Substantia nigra (tissue), 51 donors: ENCODE measurements at places on chromosomes 7 and 10.

GRCh38 chr7:21965291-21965690 lies 19.6 kb upstream of the CDCA7L start:
- no peak for DNase-seq

GRCh38 chr7:104963378-104963990 lies 50.5 kb upstream of the KMT2E start:
- DNase-seq = no peak

DNA sequence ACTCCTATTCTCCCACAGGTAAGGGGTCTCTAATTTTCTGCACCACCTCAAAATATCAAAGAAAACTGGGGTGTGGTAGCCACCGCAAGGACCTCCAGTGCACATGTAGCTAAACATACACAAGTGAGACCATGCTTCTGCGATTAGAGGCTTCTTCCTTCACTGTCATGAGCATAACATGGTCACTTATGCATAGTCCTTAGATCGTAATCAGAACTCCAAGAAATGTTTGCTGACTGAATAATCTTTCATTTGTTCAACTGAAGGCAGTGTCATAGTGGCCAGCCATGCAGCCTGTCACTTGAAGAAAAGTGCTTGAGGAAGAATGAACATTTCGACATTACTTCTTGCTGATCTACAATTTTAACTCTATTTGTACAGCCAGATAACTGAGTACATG lies 14.6 kb downstream of the TWIST1 start:
- no peak for DNase-seq

DNA sequence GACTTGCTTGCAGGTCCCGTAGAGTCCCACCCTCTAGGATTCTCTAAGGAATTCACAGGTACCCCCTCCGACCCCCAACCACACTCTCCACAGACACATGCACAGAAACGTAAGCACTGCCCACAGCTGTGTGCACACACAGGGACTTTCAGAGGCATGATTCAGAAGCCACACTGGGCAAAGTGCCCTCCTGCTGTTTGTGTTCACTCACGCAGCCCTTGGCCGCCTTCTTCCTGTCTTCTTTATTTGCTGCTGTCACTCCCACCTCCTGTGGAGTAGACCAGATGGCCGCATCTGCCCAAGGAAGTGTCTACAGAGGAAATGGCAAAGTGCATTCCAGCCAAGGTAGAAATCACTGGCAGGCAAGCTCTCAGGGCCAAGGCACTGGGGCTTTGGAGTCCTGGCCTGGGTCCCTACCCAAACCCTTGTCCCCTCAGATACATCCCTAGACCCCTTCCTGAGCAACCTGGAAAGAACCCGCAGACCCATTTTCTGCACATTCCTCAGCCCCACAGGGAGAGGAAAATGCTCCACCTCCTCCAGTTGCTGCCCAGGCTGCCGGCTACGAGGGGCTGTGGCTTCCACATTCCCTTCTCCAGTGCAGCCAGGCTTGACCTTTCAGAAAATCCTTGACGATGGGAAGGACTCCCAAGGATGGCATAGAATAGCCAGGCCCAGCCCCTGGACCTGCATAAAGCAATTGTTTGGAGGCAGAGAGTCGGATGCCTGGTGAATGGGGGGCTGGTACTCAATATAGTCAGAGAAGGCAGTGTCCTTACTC lies 21.6 kb upstream of the GIMAP8 start:
- DNase-seq = no peak

- no peak for DNase-seq
Observed at GRCh38 chr10:15879663-15880062, 19.4 kb upstream of the MINDY3 start.

- no peak for DNase-seq
Observed at GRCh38 chr10:74179111-74179710, 28.2 kb downstream of the ADK start.

- DNase-seq = no peak
Observed at GRCh38 chr10:69360485-69361302, 56.0 kb downstream of the TACR2 start.

GRCh38 chr10:34815185-34816084 lies at the start of gene PARD3:
Gene PARD3, minus strand, starts transcription at chr10:34815296. Its CDS starts 301 bp downstream, at chr10:34814995.
- no peak for DNase-seq

DNA sequence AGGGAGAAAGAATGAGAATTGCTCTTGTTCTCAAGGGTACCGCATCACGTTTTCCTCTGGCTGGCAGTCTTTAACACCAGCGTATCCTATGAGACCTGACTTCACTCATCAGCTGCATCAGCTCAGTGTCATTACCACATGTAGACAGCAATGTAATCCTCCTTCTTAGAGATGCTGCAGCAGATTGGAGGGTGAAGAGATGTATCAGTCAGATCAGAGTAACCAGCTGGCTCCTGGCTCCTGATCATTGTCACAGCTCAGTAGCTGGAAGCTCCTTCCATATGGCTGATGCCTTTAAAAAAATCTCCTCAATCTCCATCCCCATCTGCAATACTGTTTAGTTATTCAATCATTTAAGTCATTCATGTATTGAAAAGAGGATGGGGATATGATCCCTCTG lies 39.7 kb upstream of the EPHB6 start:
- no peak for DNase-seq

DNA sequence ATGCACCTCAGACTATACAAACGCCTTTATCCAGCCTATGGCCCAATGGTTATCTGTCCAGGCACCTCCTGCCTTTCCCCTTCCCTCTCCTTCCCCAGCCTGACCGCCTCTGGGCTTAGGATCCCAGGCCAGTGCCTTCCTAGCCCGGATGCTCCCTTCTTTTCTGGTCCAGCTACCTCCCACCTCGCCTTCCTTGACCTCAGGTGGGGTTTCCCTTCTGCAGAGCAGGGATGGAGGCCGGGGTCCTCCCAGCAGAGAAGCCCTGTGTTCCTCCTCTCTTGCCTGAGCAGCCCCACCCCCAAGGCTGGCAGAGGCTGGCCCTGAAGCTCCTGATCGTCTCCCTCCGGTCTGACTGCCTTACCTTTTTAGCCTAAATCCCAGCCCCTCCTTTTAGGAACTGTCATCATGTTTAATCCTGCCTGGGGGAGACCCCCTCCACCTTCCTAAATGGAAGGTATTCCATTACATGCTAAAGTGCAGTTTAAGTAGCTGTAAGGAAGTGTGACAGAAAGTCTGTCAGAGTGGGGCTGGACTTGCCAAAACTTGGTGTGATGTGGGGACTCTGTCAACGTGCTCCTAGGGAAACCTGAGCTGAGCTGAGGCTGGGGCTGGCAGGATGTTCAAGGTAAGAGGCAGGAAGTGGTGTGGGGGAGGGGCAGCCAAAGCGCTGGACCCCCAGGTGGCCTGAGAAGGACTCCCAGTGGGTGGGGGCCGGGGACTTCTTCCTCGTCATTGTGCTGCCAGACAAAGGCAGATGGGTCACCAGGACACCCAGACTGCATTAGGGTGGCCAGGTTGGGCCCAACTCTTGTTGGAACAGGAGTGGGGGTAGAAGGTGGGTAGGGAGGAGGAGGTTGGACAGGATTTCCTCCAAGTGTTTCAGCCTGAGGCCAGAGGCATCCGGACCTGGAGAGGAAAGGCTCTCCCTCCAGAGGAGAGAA lies 39.5 kb downstream of the LBX1 start:
- DNase-seq = no peak

DNA sequence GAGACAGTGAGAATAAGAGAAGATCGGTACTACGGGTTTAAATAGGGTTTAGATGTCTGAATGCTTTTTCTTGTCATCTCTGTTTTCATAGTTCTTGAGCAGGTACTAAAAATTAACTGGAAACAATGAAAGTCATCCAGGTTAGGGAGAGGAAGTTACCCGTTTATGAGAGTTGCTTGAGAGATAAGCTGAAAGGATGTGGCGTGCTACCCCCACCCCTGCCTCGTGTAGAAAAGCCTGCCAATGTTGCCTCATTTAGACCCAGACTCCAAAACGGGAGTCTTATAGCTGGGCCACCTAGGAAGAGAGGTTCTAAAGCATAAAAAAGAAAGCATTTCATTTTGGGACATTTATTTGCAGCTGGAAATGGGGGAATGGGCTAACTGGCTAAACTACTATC lies 10.2 kb downstream of the AKR1C4 start:
- DNase-seq = no peak

GRCh38 chr10:6755781-6756460 lies 175.8 kb upstream of the PRKCQ start:
- no peak for DNase-seq

DNA sequence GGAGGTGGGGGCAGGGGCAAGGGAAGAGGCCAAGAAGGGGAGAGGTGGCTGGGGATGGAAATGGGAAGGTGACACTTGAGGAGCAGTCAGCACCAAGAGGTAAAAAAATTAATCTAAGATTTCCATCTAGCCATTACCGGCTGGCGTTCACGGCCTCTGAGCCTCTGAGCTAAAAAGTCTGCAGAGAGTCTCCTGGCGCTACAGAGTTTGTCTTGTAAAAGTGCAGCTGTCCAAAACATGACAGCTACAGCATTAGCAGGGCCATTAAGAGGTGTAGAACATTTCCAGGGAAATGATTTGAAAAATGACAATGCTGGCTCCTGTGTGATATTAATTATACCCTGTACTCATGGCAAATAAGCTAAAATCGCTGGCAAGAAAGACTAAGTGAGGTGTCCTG lies 167.6 kb downstream of the LRMDA start:
- DNase-seq = no peak

DNA sequence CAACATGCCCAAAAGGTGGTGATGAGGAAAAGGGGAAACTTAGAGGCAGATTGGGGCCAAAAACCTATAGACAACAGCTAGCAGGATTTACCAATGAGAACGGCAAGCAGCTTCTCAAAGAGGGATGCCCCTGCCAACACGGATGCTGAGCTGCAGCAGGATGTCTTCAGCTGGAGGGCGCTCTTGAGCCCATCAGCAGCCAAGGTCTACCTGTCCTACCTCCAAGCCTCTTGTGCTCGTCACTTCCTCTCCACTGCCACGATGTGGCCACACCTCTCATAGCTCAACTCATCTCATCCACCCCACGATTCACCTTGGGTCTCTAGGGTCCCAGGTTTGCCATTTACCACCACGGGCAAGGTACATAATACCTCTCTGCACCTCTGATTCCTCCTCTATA lies 36.5 kb downstream of the DLG5 start:
- DNase-seq = no peak

GRCh38 chr7:23276376-23276775 lies 22.8 kb upstream of the MALSU1 start:
- DNase-seq = no peak

DNA sequence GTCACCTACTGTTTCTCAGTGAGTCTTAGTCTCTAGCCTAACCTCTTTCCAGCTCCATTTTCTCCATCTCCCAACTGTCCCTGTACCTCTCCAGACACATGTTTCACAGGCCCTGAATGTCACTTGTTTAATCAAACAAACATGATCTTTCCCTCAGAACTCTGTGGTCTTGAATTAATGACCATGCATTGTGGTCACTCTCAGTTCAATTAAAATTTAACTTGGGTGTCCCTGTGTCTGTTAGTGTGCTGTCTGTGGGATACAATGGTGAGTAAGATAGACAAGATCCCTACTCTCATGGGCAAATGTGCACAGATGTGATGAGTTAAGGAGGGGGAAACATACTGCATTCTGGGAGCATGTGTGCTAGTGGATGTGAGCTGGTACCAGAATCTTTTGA lies 65.0 kb downstream of the RBM33 start:
- no peak for DNase-seq

- no peak for DNase-seq
Observed at GRCh38 chr7:30990673-30991170, 27.0 kb downstream of the GHRHR start.

DNA sequence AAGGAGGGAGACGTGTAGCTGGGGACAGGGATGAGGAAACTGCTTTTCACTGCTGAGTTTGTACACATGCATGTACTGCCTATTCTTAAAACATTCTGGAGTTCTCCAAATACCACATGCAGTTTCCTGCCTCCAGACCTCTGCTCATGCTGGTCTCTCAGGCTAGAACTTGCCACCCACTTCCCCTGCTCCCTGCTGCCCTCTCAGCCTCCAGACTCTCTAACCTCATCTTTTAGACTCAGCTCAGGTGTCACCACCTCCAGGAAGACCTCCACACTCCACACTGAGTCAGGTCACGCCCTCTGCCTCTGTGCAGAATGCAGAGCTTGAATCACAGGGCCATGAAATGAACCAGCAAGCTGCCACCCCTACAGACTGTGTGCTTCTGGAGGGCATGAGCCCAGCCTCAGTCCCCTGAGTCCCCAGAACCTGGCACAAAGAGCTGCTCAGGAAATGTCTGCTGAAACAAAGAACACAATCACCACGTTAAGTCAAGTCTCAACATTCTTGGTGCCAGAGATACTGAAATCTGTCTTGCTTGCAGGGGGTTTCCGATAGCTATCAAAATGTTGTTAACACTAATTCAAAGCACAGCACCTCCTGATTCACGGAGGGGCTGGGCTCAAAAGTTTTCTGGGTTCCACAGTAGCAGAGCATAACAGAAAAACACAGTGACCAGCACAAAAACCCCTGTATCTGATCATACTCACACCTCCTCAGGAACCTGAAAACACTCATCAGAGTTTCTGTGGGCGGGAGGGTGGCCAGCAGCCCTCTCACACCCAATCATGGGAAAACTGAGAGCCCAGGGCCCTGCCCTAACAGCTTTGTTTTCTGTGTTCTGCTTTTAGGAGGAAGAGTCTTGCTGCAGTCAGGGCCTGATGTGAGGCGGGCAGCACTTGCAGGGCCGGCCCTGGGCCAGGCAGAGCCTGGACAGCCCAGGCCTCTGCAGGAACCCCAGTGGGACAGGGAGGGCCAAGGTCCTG lies 21.1 kb downstream of the FAM53B start:
- peak; percentile 34 for DNase-seq

- no peak for DNase-seq
Observed at GRCh38 chr10:110414548-110415309, 83.0 kb upstream of the DUSP5 start.

DNA sequence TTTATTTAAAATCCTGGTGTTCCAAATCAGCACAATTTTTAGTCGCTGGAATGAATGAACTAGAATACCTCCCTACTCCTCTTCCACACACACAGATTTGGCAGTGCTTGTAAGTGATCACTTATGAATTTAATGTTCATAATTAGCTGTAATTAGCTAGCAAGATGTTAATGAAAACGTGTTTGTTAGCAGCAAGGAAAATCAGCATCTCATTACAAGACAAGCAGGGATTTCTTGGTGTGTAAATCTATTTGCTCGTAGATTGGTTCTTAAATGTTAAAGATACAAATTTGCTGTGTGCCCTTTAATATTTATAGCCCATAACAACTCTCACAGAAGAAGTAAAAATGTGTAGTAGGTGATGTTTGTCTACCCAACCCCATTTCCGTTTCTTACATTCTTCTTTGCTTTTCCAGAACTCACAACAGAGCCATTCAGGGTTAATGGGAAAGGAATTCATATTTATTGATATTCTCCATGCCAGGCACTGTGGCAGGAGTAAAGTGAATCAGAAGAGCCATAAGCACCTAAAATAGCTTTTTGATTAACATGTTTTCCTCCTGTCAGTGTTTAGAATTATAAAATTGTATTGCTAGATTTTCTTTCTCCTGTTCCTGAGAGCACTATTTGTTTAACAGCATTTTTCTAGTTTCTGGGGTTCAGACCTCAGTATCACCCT lies 49.6 kb downstream of the SEMA3C start:
- DNase-seq = no peak

- DNase-seq = no peak
Observed at GRCh38 chr10:112362833-112363232, 11.1 kb upstream of the ACSL5 start.

GRCh38 chr10:38047666-38048065 lies 37.2 kb downstream of the ZNF33A start:
- no peak for DNase-seq
